Activated CD8-positive, alpha-beta T cell treated with anti-CD3 and anti-CD28 coated beads, Interleukin-2, amount 10 ng/mL, durations not matched to agents 7 days and 5 days (primary cell): ENCODE measurements at places on chromosomes 6 and 20. TPM values are rescaled to one million over a fixed set of nuclear protein-coding genes. Genes with fewer than 3 reads are reported as not detected.

SLC18B1 gene
- total RNA-seq: 6.3 TPM

BANF2 gene
- total RNA-seq: not detected

OR2H1 gene
- not detected for total RNA-seq

TMEM244 gene
- total RNA-seq: not detected

PROCR gene
- 1.3 TPM for total RNA-seq

KCNK15 gene
- total RNA-seq: not detected

DNA sequence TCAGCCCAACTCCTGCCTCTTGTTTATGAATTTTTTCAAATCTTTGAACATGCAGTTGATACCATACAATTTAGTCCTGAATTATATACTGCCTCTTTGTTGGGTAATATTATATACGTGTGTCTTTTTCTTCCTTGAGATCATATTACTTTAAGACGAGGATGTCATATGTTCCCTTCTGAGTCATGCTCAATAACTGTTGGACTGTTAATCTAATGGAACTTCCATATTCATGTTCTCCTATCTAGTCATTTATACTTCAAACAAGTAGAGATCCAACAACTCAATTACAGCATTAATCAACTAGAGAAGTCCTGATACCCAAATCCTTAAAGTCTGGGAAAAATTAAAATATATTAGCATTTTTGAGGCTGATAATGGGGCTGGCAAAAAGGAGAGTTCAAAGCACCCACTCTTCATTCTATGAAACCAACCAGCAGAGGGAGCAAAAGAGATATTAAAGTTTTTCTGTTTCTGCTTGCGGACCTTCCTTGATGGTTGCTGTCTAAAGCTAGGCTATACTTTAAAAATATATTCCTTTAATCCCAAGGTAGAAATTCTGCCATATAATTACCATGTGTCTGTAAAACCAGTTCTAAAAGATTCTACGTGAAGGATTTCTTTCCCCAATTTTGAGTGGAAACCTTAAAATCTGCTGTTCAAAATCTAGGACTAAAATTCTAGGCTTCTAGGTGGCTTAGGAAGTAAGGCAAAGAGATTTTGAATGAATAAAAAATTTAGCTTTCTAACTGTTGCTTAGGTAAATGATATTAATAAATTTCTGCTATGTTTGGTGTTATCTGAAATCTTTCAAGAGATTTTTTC is 498.9 kb downstream of the BCKDHB start:
- no peaks in the 10 kb centered on the region for H3K27me3 ChIP-seq
- DNase-seq: no peak
- H3K4me1 ChIP-seq: no peaks in the 10 kb centered on the region
- H3K36me3 ChIP-seq: no peaks in the 10 kb centered on the region
- no peak overlapping the region for H3K4me3 ChIP-seq
- no peak overlapping the region for H3K27ac ChIP-seq

- H3K4me3 ChIP-seq: no peak overlapping the region
- no peaks in the 10 kb centered on the region for H3K27me3 ChIP-seq
- H3K4me1 ChIP-seq: peaks cover 4% of the 10 kb centered on the region
- no peaks in the 10 kb centered on the region for H3K36me3 ChIP-seq
Observed at GRCh38 chr6:112649853-112650252, 302.7 kb downstream of the RFPL4B start.

DNA sequence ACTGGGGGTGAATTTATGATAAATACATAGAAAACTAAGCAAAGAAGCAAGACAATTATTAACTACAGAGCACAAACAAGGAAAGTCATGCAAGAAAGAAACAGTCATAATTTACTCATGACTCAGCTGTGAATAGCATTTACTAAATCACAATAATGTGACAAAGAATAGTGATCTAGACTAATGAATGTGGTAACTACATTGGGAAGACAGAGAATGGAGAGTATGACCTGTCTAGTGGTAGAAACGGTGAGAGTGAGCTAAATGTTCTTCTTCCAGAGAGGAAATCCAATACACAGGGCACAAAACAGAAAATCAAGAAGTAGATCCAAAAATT is 153.5 kb upstream of the DST start:
- DNase-seq: no peak
- no peak overlapping the region for H3K4me3 ChIP-seq
- H3K27ac ChIP-seq: no peak overlapping the region
- no peaks in the 10 kb centered on the region for H3K36me3 ChIP-seq

- H3K4me3 ChIP-seq: no peak overlapping the region
- no peak for DNase-seq
- H3K4me1 ChIP-seq: peaks cover 7% of the 10 kb centered on the region
- no peak overlapping the region for H3K27ac ChIP-seq
Observed at GRCh38 chr6:39243809-39244208, 14.5 kb upstream of the KCNK5 start.

DNA sequence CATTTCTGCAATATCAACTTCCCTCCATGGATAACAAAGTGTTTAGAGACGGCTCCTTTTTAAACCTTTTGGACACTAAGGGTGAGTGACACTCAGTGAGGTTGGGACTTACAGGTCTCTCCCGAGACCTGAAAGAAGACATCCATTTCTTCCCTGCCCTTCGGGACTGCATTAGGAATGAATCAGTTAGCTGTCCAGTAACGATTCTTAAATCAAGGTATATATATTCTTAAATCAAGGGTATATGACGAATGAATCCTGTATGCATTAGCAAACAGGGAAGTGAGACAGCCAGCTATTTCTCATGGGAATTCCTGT is 52.9 kb downstream of the EDN1 start:
- no peaks in the 10 kb centered on the region for H3K36me3 ChIP-seq
- no peak overlapping the region for H3K27ac ChIP-seq
- H3K4me1 ChIP-seq: no peaks in the 10 kb centered on the region
- no peak overlapping the region for H3K4me3 ChIP-seq
- no peak for DNase-seq

DNA sequence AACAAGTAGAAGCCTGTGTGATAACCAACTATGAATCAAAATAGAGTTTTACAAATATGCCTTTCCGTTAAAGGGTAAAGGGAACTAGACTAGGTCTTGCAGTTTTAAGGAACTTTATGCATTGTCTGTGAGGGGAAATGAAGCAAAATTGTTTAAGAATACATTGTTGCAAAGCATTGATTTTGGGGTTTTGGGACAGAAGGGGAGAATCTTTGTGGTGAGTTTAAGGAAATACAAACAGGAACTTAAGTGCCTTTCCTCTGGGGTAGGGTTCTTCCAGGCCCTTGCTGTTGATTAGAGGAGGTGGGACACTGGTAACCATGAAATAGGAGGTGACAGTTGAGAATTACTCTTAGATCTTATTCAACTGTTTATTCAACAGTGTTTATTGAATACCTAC is 4.7 kb downstream of the MAPK14 start:
- H3K27me3 ChIP-seq: no peaks in the 10 kb centered on the region
- DNase-seq: no peak
- H3K27ac ChIP-seq: no peak overlapping the region
- H3K36me3 ChIP-seq: peaks cover 34% of the 10 kb centered on the region
- H3K4me1 ChIP-seq: peaks cover 52% of the 10 kb centered on the region

DNA sequence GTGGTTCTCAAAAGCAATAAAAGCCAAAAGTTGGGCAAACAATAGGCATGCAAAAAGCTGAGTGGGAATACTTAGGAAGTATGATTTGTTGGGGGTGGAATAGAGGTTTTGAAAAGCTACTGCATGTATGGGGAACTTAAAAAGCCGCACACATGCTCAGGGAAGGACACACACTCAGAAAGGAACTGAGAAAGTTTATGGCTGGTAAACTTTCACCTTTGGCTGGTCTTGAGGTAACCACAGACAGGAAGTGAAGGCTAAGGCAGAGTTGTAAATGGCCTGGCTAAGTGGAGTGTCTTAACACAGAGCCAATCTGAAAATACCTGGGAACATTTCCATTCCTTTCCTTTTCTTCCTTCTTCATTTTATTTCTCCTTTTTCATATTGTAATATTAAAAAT is 134.5 kb upstream of the EXOC2 start:
- H3K27ac ChIP-seq: no peak overlapping the region
- H3K4me3 ChIP-seq: no peak overlapping the region
- peaks cover 4% of the 10 kb centered on the region for H3K4me1 ChIP-seq
- peaks cover 2% of the 10 kb centered on the region for H3K36me3 ChIP-seq
- DNase-seq: no peak

DNA sequence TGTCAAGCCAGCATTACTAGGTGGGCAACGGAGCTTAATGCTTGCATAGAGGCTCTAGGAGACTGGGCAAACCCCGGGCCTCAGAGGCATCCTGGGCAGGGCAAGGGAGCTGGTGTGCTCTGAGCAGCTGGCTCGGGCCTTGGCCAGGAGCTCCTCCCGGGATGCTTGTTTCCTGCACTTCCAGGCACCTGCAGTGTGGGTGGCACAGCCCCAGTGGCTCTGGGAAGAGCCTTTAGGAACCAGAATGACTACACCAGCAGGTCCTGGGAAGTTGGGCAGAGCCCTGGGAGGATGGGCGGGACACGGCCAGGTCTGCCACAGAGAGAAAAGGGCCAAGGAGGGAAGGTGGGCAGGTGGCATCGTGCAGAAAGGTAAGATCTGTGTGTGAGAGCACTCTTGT is 80.4 kb upstream of the CD93 start:
- DNase-seq: no peak
- H3K4me1 ChIP-seq: peaks cover 3% of the 10 kb centered on the region
- H3K27ac ChIP-seq: no peak overlapping the region

- H3K4me1 ChIP-seq: no peaks in the 10 kb centered on the region
- no peaks in the 10 kb centered on the region for H3K27me3 ChIP-seq
Observed at GRCh38 chr6:21935561-21936028, 342.0 kb downstream of the SOX4 start.

GRCh38 chr6:107545763-107546162 is 55.8 kb downstream of the SOBP start:
- H3K4me1 ChIP-seq: peaks cover 8% of the 10 kb centered on the region
- H3K27me3 ChIP-seq: peaks cover 24% of the 10 kb centered on the region
- no peak overlapping the region for H3K4me3 ChIP-seq
- no peak for DNase-seq
- H3K27ac ChIP-seq: no peak overlapping the region

- peaks cover 12% of the 10 kb centered on the region for H3K4me1 ChIP-seq
- H3K27me3 ChIP-seq: no peaks in the 10 kb centered on the region
- DNase-seq: no peak
- no peak overlapping the region for H3K4me3 ChIP-seq
- H3K36me3 ChIP-seq: peaks cover 11% of the 10 kb centered on the region
- no peak overlapping the region for H3K27ac ChIP-seq
Observed at GRCh38 chr6:157287923-157288322, 35.4 kb downstream of the TMEM242 start.

- no peak overlapping the region for H3K4me3 ChIP-seq
- DNase-seq: peak; percentile 82
- peaks cover 27% of the 10 kb centered on the region for H3K4me1 ChIP-seq
- peak overlapping the region; percentile 35 for H3K27ac ChIP-seq
Observed at GRCh38 chr6:89239338-89239737, 22.2 kb upstream of the GABRR1 start.

DNA sequence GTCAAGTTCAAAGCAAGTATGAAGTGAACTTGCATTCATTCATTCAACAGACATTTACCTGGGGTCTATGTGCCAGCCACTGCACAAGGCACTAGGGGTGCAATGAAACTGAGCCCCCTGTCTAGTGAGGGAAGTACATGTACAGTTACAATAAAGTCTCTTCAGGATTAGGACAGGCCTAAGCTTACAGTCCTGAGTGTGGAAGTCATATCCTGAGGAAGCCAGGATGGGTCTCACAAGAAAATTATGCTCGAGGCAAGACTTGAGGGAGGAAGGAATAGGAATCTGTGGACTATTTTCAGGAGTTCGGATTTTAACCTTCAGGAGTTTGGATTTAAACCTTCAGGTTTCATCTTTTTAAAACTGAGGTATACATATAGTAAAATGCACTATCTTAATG is 19.4 kb downstream of the TTI1 start:
- H3K27ac ChIP-seq: no peak overlapping the region
- no peaks in the 10 kb centered on the region for H3K27me3 ChIP-seq
- no peak for DNase-seq
- peaks cover 76% of the 10 kb centered on the region for H3K36me3 ChIP-seq
- no peaks in the 10 kb centered on the region for H3K4me1 ChIP-seq
- H3K4me3 ChIP-seq: no peak overlapping the region

- no peaks in the 10 kb centered on the region for H3K36me3 ChIP-seq
- no peak overlapping the region for H3K4me3 ChIP-seq
- no peaks in the 10 kb centered on the region for H3K27me3 ChIP-seq
- H3K4me1 ChIP-seq: no peaks in the 10 kb centered on the region
- H3K27ac ChIP-seq: no peak overlapping the region
- no peak for DNase-seq
Observed at GRCh38 chr6:162814426-162814973, 86.7 kb downstream of the PACRG start.

DNA sequence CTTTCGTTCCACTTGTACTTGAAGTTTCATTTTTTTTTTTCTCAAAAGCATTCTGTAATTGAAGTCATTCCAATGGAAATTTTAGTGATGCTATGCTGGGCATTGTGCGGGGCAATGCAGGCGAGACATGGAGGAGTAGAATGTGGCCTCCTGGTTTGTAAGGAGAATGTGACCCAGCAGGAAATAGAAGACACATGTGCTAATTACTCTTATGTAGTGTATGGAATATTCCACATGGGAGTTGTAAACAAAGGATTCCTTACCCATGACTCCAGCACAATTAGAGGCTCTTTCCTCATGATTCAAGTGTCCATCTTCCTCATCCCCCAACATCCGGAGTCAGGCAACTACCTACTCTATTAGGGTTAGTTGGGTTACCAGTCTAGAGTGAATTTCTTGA is 14.9 kb upstream of the RFPL4B start:
- H3K27me3 ChIP-seq: peaks cover 25% of the 10 kb centered on the region
- no peak for DNase-seq
- H3K4me1 ChIP-seq: no peaks in the 10 kb centered on the region
- no peak overlapping the region for H3K4me3 ChIP-seq

DNA sequence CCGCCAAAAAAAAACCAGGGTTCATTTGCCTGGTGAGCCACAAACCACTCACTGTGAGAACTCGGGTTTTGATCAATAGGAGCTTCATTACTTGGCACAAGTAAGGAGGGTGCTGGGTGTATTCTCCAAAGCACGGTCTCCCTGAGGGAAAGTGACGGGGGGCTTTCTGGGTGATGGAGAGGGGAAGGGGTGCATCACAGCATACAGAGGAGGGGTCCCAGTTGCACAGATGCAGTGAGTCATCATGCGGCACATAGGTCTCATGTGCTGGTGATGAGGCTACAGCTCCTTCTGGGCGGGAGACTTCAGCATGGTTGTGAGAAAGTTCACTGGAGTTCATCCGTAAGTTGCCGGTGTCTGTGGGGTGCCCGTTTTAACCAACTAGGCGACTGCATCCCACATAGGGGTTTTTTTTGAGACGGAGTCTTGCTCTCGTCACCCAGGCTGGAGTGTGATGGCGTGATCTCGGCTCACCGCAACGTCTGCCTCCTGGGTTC is 36.2 kb downstream of the SUN5 start:
- peak; percentile 66 for DNase-seq
- H3K4me3 ChIP-seq: peak overlapping the region; percentile 69
- H3K27me3 ChIP-seq: no peaks in the 10 kb centered on the region
- H3K4me1 ChIP-seq: peaks cover 75% of the 10 kb centered on the region
- H3K36me3 ChIP-seq: peaks cover 4% of the 10 kb centered on the region
